ENCODE measurements at places on chromosomes 11 and 22. TPM values are rescaled to one million over a fixed set of nuclear protein-coding genes. Genes with fewer than 3 reads are reported as not detected.

Gene TP53AIP1
- total RNA-seq = not detected

DNA sequence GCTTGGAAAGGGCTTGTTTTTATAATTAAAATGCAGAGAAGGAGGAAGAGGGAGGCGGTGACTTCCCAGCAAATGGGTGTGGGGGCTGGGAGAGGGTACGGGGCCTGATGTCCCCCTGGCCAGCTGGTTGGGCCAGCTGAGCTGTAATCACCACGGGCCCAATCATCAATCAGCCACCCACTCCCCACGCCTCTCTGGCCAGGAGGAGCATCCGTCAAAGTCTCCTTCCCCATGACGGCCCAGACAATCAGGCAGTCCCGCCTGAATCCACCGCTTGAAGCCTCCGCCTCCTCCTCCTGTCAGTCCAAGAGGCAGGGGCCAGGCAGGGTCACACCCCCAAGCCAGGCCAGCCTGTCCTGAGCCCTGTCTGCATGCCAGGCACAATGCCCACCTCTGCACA lies 13.3 kb upstream of the CABP7 start:
- no peak for DNase-seq

DNA sequence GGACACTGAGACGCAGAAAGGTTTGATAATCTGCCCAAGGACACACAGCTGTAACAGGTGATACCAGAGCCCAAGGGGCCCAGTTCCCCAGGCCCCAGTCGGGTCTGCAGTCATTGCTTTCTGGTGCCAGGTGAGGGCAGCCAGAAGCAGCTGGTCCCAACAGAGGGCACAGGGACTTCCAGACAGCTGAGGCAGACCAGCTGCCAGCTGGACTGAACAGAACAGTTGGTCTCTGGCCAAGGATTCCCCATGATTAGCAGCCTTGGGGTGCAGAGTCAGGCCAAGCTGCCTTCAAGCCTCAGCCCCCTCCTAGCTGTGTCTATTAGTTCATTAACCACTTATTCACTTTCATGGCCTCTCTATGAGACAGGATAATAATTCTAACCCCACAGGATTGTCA lies 105.6 kb downstream of the RRAS2 start:
- no peak for DNase-seq

DNA sequence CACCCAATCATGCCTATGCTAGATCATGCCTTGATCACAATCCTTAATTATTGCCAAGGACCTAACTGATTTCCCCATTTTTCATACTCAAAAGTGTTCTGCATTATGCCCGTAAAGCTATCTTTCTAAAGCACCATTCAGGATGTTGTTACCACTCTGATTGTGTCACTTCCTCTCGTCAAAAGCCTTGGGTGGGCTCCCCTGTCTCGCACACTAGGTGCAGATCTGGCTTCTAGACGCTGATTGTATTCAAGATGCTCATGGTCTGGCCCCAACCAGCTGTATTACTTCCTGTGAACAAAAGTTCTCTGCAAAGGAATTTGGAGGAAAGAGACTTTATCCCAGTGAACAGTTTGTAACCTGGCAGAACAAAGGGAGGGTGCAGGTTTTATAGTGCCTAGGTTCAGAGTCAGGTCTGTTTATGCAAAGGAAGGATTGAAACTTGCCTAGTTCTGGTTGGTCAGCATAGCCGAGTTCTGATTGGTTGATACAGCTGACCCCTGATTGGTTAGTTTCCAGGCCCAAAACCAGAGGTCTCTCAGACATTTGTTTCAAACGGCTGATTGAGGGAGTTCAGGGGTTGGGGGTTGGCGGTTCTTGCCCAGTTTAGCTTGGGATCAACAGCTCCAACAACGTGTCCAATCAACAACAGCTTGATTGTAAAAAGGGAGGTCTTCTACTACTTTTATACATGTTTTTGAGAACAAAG lies 25.4 kb downstream of the ATG13 start:
- DNase-seq = no peak

Gene CADM1
- total RNA-seq = 2.2 TPM

Gene RIMBP3B
- not detected for total RNA-seq

DNA sequence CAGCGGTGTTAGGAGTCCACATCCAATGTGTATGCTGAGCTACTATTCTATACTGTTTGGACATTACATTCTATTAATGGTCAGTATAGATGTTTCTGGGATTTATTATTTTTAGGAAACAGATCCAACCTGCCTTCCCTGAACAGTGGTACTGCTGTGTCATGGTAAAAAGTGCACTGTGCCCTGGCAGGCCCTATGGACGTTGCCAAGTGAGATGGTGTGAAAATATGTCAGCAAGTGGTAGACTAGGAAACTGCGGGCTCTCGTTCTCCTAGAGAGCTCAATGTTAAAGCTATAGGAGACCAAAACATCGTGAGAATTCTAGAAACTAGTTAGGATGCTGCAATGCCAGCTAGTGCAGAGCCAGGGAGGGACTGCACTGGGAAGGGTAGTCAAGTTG lies 26.0 kb upstream of the CYP2D6 start:
- DNase-seq = no peak

Gene PANX3
- not detected for total RNA-seq

GRCh38 chr11:114501901-114502300 lies 57.8 kb downstream of the NXPE1 start:
- DNase-seq = no peak

Gene KRTAP5-11
- total RNA-seq = not detected

Gene KDM4D
- total RNA-seq = 0.27 TPM

- no peak for DNase-seq
These were observed 52.6 kb downstream of the SWAP70 start for GRCh38 chr11:9716275-9717039.

DNA sequence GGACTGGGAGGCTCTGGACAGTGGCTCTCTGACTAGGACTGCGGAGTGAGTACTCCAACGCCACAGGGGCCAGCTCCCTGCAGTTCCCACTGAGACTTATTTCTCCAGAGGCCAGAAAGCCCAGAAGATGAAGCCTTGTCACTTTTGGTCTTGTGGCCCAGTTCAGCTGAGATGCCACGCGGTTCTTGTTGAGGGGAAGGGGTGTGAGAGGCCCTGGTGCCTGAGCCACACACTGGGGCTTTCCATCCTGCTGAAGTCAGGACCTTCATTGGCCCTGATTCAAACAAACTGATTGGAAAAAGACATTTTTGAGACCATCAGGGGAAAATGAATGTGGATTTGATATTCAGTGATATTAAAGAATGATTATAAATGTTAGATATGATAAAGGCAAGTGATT lies 73.6 kb downstream of the UBASH3B start:
- DNase-seq = no peak

Gene CASP5
- total RNA-seq = not detected

GRCh38 chr11:95993438-95994298 lies 69.8 kb upstream of the MTMR2 start:
- no peak for DNase-seq

DNA sequence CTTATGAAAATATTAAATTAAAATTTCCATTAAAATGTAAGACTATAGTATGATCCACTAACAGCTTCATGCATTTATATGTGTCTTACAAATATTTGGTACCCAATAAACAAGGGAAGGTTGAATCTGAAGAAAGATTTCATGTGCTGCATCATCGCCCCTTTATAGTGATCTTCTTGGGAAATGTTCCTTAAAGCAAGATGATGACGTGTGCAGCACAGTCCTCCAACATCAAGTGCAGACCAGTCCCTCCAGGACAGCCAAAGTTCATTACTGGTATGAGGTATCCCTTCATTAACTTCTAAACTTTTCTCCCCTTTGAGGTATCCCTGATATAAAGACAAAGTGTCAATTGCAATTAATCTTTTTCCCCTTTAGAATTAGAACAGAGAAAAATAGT lies 567.0 kb downstream of the METTL15 start:
- DNase-seq = no peak

- DNase-seq = no peak
These were observed 34.7 kb downstream of the ATG16L2 start for GRCh38 chr11:72848846-72849466.
